ENCODE measurements at places on chromosomes 3 and 15.
A peak's percentile ranks its signal among the peaks of the same experiment; 100 is the strongest.

DNA sequence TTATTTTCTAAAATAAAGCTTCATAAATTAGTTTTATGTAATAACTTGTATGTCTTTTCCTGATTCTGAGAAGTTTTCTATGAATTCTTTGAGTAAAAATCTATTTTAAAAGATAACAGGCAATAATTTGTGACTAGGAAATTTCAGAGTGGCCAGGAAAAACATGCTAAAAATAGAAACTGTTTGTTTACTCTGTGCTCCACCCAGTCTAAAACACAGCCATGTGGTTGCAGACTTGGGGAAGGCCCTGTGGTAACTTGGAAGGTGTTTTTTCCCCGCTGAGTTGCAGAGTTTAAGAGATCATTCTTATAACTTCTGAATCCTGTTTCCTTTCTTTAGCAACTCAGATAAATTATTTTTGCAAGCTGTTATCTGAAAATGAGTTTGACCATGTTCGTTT lies 21.9 kb downstream of the PLCL2 start:
- peak; percentile 20 for DNase-seq

DNA sequence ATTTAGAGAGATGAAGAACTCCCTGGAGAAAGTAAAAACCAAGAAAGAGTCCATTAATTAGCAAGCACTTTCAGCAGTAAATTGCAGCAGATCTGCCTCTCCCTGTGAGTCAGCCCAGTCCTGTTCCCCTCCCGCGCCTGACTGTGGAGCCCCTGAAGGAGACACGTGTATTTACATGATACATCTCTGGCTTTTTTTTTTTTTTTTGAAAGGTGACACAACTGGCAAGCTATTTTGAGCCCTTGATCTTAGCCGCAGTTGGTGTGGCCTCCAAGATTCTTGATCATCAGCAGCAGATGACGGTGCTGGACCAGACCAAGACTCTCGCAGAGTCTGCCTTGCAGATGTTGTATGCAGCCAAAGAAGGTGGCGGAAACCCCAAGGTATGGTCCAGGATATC lies 271.8 kb upstream of the TPM1 start:
- no peak for DNase-seq

- DNase-seq: no peak
These were observed 34.8 kb upstream of the RPL32 start for GRCh38 chr3:12875857-12876836.

DNA sequence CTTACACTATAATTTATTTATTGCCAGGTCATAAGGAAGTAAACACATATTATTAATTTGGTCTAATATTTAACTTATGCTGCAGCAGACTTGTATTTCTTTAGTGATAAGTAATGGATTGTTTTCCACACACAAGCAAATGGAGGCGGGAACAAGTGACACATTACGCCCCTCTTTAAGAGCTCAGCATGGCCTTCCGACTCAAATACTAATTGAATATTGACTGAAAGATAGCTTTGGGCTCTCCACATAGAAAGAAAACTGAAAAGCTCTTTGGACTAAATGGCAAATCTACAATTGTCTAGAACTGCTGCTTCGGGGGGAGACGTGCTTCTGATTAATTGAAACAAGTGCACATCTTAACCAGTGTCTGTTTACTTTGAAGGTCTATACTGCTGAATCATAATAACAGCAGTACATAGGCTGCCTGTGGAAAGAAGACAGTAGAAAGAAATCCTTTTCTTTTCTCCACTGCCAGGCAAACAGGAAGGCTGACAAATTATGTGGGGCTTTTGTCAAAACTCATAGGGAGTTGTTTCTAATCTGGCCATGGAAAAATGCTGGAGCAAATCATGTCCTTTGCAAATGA lies 15.9 kb downstream of the CADPS start:
- DNase-seq: no peak

DNA sequence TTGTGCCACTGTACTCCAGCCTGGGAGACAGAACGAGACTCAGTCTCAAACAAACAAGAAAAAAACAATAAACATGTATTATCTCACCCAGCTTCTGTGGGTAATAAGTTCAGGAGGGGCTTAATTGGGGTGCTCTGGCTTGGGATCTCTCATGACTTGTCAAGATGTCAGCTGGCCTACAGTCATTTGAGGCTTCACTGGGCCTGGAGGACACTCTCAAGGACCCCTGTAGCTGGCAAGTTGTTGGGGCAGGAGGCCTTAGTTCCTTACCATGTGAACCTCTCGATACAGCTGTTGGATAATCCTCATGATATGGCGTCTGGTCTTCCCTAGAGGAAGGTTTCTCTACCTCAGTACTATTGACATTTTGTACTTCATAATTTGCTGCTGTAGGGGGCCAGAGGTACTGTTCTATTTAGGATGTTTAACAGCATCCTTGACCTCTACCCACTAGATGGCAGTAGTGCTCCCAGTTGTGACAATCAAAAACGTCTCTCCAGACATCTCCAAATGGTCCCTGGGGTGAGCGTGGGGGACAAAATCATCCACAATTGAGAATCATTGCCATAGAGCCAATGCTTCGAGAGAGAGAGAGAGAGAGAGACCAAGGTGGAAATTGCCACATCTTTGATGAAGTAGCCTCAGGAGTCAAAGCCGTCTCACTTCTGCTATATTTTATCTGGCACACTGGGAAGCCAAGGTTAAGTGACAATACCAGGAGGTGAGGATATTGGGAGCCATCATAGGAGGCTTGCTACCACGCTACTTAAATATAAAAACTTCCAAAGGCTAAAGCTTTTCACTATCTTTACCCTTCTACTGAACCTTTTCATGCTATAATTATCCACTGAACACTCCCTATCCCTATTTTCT lies 23.9 kb upstream of the SLTM start:
- DNase-seq: peak; percentile 83

GRCh38 chr3:58222161-58222724 lies 11.5 kb upstream of the DNASE1L3 start:
- no peak for DNase-seq

- peak; percentile 81 for DNase-seq
These were observed 4.6 kb downstream of the ANXA2 start for GRCh38 chr15:60392986-60393790.

DNA sequence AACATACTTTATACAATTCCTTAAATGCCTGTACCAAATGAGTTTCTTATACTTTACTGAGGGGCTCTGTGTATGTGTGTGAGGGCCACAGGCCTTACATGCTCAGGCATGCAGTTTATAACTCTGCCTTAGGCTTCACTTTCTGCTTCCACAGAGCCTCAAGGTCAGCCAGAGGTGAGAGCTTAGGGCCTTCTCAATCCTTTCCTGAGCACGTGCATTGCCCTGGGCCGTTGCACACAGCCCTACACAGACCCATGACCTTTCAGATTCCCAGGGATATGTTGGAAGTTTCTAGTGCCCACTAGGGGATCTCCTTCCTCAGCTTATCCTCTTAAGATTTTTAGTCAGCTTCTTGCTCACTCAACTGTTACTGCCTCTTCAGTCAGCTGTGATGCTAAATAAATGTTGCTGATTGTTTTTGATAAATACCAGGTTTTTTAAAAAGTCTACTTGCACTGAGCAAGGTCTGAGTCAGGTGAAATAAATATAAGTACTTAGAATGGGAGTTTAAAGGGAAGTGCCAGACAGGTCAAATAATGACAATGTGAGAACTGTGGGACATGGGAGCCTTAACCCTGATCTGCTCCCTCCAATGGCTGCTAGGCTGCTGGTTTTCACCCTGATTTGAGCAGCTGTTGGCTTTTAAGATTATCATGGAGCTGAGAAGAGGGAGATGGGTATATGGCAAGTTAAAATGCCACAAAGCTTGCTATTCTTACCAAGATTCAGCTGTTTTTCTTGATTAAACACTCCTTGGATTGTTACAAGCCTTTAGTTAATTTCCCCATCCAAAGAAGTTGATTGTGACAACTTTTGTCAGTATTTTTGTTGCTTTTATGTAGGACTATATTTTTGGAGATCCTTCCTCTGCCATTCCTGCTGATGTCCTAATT lies 169.5 kb downstream of the PLD1 start:
- no peak for DNase-seq

GRCh38 chr3:73999501-73999900 lies 374.8 kb upstream of the PDZRN3 start:
- no peak for DNase-seq

- DNase-seq: peak; percentile 25
These were observed 18.0 kb upstream of the SECISBP2L start for GRCh38 chr15:49064281-49064653.

- no peak for DNase-seq
These were observed 156.4 kb downstream of the TP63 start for GRCh38 chr3:189787632-189788031.

GRCh38 chr15:88835646-88836045 lies 32.4 kb downstream of the ACAN start:
- DNase-seq: no peak

DNA sequence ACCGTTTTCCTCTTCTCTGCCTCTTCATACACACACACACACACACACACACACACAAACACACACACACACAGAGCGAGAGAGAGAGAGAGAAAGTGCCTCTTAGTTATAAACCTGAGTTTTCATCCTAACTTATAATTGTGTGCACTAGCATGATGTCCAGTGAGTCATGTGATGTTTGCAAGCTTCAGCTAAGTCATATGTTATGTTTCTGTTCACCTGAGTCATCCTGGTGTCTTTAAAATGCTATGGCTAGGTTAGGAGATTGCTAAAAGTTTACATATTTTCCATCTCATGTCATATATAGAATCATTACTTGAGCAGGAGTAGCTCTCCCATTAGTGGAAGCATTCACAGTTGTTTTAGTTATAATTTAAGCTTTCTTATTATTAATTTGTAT lies 155.8 kb downstream of the EPHA6 start:
- DNase-seq: no peak

DNA sequence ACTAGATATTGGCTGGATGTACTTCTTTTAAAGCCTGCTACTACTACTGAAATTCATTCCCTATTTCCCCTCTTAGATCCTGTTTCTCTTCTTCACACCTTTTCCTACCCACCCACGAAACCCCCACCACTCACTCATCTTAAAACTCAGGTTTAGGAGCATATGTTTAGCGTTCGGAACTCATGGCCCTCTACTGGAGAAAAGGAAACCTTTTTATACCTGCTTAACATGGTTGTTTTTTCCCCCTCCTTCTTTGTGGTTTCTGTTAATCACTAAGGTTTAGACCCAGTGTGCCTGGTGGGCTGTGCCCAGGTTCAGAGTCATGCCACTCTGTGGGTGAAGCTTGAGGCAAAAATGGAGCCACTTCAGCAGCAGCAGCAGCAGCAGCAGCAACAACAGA lies 2.6 kb downstream of the ARID3B start:
- DNase-seq: no peak

- no peak for DNase-seq
These were observed 56.3 kb downstream of the ABI3BP start for GRCh38 chr3:100936931-100937330.

- DNase-seq: peak; percentile 79
These were observed 88.7 kb upstream of the EPHB3 start for GRCh38 chr3:184472723-184473428.

- no peak for DNase-seq
These were observed 153.9 kb downstream of the APBA2 start for GRCh38 chr15:29039466-29040369.

DNA sequence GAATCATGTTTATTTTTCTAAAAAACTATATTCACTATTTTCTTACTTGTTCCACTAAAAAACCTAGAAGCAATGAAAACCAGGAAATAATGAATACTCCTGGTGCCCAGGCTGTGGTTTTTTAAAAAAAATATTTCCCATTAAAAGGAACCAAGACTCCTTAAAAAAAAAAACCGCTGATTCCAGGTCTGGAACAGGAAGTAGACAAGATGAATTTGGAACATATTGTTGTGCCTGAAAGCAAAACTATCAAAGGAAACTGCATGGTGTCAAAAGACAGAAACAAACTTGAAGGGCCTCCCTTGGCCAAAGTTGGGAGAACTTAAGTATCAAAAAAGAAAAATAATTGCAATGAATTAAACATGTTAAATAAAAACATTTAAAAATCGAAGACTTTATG lies 245.3 kb upstream of the P2RY1 start:
- peak; percentile 49 for DNase-seq

- DNase-seq: no peak
These were observed 40.5 kb downstream of the FEZF2 start for GRCh38 chr3:62332835-62333244.

GRCh38 chr3:56836276-56837163 lies 34.8 kb upstream of the ARHGEF3 start:
- DNase-seq: no peak

DNA sequence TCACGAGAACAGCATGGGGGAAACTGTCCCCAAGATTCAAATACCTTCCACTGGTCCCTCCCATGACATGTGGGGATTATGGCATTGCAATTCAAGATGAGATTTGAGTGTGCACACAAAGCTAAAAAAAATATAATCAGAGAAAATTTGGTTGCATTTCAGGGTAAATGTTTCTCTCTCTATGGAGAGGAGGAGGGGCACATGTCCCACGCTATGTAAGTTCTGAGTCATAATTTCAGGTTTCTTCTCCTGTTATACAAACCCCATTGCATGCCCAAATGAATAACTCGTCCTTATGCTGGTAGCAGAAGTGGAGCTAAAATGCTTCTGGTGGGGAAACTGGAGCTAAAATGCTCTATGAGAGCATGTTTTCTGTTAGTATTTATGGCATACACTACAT lies 209.7 kb upstream of the DCBLD2 start:
- DNase-seq: no peak

DNA sequence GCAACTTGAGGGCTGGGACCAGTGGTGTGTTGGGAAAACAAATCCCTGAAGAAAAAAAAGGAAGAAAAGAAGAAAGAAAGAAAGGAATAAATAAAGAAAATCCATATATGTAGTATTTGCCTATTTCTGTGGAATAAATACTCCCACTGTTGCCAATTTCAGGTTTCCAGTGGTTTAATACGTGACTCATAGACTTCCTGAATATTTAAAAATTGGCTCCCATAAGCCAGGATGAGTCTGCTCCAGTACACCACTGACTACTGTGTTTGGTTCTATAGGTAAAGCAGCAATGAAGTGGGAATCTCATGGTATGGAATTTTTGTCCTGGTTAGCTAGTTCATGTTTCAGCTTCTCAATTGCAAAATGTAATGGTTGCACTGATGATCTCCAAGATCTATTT lies 31.6 kb downstream of the PYDC2 start:
- no peak for DNase-seq

GRCh38 chr3:52893723-52894122 lies 3.6 kb downstream of the STIMATE start:
- no peak for DNase-seq

DNA sequence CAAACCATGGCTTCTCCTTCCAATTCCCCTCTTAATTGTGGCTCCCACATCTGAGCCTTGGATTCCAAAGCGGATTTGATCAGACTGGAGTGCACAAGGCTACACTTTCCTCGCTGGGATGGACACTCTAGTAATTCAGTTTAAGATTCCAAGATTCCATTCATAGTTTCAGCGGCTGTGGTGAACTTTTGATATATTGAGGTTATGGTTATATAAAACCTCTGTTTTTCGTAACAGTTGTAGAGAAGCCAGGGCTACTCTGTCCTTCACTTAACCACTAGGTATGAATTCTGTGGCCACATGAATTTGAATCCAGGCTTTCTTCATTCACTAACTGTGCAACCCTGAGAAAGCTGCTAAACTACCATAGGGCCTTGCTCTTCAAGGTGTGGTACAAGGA lies 67.9 kb upstream of the KY start:
- no peak for DNase-seq
